NCI-H526 (cell line): ENCODE measurements at places on chromosomes 5 and 9.
A peak's percentile ranks its signal among the peaks of the same experiment; 100 is the strongest.

- no peak for DNase-seq
These were observed 236.8 kb downstream of the ACTL7B start for GRCh38 chr9:108618906-108619550.

GRCh38 chr5:38422622-38423021 lies 133.8 kb downstream of the LIFR start:
- DNase-seq: no peak

DNA sequence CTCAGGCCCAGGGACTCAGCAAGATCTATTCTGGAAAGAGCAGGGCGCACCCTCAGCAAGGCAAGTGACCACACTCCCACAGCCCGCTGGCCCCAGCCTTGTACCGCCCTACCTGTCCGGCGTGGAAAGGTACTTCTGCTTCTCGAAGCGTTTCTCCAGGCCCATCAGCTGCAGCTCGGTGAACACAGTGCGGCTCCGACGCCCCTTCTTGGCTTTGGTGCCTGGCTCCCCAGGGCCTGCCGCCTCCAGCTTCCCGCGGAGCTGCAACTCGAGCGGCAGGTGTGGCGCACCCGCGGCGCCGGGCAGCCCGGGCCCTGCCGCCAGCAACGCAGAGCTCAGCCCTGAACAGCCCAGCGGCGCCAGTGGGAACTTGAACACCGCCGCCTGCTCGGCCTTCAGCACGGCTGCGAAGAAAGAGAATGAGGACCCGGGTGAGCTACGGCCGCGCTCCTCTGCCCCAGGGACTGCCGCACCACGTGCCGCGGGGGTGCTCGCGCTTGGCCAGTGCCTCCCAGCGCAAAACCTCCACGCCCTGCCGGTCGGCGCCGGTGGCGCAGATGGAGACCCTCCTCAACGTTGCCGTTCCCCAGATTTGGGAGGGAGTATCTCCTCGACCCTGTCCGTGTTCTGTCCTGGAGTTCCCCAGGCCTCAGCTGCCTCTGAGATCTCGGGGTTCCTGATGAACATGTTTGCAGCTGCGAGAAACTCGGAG lies 2.2 kb downstream of the BARX1 start:
- DNase-seq: peak; percentile 64

- DNase-seq: no peak
These were observed 19.1 kb downstream of the EXOC3 start for GRCh38 chr5:462051-462481.

- no peak for DNase-seq
These were observed 209.7 kb downstream of the CAAP1 start for GRCh38 chr9:26682796-26683496.

GRCh38 chr5:17306726-17307091 lies 89.3 kb downstream of the BASP1 start:
- DNase-seq: no peak

DNA sequence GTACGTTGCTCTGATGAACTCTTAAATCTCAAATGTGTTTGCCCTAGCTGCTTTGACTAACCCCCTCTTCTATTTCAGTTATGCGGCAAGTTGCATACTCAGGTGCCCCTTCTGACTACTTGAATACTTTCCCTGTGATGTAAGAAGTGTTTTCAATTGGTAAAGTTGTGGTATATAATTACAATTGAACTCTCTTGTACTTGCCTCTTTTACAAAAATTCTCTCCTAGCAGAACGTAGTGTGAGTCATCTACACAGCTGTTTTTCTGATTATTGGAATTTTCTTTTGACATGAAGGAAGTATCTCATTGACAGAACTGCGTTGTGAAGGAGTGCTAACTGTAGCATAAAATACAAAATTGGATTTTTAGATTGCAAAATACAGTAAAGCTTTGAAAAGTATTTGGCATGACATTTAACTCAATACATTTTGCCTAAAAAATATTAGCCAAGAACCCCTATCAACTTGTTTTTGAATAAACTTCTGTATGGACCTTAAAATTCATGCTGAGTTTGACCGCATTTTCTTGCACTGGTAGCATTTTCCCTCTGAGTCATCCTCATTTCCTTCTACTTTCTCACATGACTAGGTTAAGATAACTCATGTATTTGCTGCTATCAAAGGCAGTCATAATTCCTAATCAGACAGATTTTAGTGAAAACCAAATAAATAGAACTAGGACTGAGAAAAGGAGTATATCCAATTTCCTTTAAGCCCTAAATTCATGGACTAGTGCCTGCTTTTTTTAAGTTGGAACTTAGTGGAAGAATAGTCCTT lies 6.3 kb downstream of the CRHBP start:
- no peak for DNase-seq

- no peak for DNase-seq
These were observed 95.5 kb downstream of the CAMSAP1 start for GRCh38 chr9:135811801-135812200.

DNA sequence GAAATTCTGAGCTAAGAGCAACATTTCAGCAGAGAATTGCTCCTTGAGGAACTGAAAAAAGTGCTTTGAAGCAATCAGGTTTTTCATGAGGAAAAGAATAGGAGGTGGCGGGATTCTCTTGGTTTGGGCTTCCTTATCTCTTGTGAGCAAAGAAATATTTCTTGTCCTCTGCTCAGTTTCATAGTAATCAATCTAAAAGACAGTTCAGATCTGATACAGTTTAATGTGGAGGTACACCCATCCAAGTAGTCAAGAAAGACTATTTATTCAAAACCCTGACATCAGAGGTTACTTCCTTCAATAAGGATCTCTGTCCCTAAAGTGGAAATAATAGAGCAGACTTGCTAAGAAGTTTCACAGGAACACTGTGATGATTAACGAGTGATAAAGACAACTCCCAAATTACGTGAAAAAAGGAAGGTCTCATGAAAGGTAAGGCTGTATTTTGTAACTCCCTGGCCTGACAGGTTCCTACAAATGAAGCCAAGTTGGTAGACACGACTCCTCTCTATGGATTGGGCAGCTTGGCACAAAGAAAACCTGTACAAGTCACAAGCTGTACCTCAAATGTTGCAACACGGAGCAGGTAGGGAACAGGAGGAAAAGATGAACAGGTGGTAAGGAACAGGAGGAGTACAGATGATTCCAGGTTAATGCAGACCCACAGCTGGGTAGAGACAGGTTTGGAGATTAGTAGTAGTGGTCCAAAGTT lies 94.1 kb downstream of the SUSD1 start:
- no peak for DNase-seq

DNA sequence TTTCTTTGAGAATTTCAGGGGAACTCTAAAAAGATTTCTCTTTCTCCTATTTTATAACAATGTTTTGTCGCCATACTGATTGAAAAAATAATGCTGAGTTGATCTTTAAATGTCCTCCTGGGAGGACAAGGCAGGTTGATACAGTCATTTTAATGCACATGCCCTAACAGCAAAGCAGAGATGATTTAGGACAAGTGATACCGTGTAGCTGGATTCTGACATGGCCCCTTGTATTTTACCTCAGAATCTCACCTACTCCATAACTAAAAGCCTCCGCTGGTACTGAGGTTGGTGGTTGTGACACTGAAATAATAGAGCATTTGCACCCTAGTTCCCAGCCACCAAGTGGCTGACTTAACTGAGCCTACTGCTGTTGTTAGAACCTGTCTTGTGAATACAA lies 811 bp upstream of the LRRTM2 start:
- no peak for DNase-seq

GRCh38 chr5:16615741-16616535 lies 859 bp downstream of the RETREG1 start:
- peak; percentile 52 for DNase-seq

DNA sequence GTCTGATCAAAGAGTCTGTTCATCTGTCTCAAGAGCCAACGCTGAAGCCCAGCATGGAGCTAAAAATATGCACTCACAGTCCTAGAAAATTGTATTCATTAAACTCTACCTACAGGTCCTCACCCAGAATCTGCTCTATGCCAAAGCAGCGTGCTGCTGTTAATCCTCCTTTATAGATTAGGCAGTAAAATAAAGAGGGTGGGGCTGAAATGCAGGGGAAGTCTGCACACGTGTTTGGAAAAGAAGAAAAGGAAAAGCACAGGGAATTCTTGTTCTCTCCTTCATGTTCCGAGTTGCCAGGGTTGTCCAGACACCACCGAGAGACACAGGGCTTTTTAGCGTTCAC lies 121.4 kb upstream of the TMEM161B start:
- no peak for DNase-seq

GRCh38 chr5:117679046-117679445 lies 1104.4 kb upstream of the SEMA6A start:
- no peak for DNase-seq

DNA sequence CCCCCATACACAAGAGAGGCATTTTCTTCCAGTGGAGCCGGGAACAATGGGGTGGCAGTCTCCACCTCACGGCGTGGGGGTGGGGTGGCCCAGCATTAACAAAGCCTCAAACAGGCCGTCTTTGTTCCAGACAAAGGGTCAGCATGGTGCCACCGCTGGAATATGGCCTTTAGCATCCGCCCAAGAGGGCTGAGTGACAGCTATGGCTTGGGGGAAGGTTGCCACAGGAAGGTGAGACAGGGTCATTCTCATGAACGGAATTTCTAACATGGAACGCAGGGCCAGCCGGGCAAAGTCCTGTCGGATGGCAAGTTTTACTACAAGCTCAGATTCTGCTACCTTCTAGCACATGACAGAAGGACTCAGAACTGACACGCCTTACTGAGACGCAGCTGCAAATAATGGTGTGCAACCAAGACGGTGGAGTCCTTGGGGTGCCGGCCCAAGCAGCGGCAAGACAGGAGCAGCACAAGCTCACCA lies 64.0 kb downstream of the OTULIN start:
- DNase-seq: no peak

GRCh38 chr5:141298376-141298775 lies 5.5 kb downstream of the SLC25A2 start:
- no peak for DNase-seq

- no peak for DNase-seq
These were observed 22.3 kb downstream of the RPS23 start for GRCh38 chr5:82255844-82256243.

DNA sequence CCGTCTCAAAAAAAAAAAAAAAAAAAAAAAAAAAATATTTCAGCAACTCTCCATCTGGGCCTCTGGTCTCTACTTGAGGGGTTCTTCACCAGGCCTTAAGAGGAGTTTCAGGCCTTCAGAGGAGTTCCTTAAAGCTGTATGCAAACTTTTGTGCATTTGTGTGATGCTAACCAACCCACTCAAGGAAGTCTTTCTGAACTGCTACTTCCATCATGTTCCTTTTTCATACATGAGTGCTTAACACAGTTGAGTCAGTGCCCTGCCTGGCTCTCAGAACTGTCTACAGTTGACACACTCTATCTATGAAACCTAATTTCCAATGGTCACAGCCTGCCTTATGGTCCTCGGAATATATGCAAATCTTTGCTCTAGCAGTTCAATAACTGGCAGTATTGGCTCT lies 146.5 kb downstream of the MEF2C start:
- DNase-seq: no peak

GRCh38 chr5:178207183-178207916 lies 3.0 kb downstream of the HNRNPAB start:
- DNase-seq: no peak

GRCh38 chr9:70031141-70031545 lies 12.5 kb upstream of the MAMDC2 start:
- no peak for DNase-seq

GRCh38 chr9:72188232-72188631 lies 39.0 kb downstream of the GDA start:
- no peak for DNase-seq

DNA sequence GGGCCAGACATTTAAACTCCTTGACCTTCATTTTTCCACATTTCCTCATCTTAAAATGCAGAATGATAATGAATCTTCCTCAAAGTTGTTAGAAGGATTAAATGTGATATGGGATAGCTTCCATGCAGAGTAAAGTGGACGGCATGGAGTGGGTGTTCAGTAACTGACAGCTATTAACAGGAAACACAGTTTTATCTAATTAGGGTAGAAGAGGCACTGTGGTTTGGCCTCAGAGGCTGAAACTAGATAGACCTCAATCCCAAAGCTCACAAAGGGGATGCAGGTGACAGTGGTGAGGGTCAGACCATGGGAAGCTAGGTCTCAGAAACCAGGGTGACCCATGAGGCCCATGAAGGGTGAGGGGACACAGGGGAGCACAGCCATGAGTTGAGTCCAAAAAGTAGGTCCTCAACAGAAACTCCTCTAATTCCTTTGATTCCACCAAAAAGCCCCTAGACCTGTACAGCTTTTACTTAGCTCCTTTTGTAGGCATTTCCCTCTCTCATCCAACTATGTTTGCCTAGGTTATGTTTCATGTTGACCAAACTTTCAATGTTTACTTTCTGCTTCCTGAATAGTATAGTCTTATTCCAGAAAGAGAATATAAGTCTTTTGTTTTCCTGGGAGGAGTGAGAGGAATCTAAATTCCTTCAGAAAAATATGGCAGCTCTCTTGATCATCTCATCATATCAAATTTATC lies 27.9 kb upstream of the GLDC start:
- DNase-seq: no peak

GRCh38 chr9:91659529-91660495 lies 236.2 kb upstream of the NFIL3 start:
- DNase-seq: peak; percentile 16

- no peak for DNase-seq
These were observed 1.6 kb downstream of the ZNF782 start for GRCh38 chr9:96852676-96853075.

DNA sequence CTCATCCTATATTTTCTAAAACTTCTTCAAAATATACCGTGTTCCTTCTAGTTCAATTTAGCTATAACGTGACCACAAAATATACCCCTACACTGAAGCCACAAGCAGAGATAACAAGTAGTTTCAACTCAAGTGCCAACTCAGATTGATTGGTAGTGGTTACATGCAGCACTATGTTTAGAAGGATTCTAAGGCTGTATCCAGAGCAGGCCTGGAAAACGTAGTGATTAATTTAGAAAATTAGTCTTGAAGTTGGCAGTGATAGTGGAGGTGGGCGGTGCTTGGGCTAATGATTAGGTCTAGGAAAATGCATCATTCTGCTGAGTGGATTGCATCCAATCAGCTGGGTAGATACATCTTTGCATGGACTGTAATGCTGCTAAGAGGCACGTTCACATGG lies 61.5 kb downstream of the MAMDC2 start:
- DNase-seq: peak; percentile 12

DNA sequence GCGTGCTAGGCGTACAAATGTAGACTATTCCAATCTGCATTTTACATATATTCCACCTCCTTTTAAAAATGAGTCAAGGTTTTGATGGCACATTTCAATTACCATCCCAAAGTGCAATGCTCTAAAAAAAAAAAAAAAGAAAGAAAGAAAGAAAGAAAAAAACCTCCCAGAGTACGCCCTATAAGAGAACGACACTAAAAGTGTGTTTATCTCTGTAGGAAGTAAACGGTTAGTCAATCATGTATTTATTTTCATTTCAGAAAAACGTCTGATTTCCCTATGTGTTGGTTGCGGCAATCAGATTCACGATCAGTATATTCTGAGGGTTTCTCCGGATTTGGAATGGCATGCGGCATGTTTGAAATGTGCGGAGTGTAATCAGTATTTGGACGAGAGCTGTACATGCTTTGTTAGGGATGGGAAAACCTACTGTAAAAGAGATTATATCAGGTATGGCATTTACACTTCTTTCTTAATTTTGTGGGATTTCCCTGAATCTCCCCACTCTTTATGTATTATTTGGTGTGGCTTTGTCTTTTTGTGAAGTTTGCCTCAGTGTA lies 1.1 kb downstream of the ISL1 start:
- no peak for DNase-seq
